CD4-positive, CD25-positive, alpha-beta regulatory T cell (primary cell): ENCODE measurements at places on chromosomes 13 and 19.
A peak's percentile ranks its signal among the peaks of the same experiment; 100 is the strongest.

- no peak for DNase-seq
These were observed 1.9 kb upstream of the TMEM147 start for GRCh38 chr19:35543280-35544109.

DNA sequence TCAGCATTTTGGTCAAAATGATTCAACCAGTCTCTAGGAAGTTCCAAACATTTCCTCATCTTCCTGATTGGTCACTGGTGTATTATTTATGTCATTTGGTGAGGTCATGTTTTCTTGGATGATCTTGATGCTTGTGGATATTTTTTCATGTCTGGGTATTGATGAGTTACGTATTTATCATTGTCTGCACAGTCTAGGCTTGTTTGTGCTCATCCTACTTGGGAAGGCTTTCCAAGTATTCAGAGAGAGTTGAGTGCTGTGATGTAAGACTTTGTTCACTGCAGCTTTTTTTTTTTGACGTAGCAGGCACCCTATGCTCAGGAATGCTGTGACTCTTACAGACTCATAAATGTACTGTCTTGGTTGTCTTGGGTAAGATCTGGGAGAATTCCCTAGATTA is 509.5 kb downstream of the SLITRK1 start:
- DNase-seq = no peak

- no peak for DNase-seq
These were observed 191.6 kb downstream of the NUFIP1 start for GRCh38 chr13:44797685-44798084.

DNA sequence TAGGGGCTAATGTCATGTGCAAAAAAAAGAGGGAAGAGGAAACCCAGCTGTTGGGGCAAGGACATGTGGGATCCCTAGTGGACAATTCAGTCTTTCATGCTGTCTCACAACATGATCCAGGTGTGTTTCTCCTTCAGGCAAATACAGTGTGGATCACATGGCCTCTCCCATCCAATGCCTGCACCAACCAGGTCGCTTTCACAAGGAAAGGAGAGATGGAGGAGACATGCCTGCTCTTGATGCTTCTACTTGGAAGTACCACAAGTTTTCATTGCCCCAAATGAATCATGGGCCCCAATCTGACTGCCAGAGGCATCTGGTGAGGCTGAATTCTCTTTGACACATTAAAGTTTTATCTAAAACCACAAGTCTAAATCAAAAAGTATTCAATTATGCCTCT is 82.1 kb downstream of the DLEU7 start:
- DNase-seq = no peak

DNA sequence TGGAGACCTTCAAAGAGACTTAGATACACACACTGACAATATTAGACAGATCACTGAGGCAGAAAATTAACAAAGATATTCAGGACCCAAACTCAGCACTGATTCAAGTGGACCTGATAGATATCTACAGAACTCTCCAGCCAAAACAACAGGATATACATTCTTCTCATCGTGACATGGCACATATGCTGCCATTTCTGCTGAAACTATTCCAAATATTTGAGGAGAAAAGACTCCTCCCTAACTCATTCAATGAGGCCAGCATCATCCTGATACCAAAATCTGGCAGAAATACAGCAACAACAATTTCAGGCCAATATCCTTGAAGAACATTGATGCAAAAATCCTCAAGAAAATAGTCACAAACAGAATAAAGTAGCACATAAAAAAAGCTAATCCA is 53.3 kb downstream of the TRPC4 start:
- DNase-seq = no peak

- no peak for DNase-seq
These were observed 558.2 kb downstream of the SLITRK6 start for GRCh38 chr13:85241060-85241459.

DNA sequence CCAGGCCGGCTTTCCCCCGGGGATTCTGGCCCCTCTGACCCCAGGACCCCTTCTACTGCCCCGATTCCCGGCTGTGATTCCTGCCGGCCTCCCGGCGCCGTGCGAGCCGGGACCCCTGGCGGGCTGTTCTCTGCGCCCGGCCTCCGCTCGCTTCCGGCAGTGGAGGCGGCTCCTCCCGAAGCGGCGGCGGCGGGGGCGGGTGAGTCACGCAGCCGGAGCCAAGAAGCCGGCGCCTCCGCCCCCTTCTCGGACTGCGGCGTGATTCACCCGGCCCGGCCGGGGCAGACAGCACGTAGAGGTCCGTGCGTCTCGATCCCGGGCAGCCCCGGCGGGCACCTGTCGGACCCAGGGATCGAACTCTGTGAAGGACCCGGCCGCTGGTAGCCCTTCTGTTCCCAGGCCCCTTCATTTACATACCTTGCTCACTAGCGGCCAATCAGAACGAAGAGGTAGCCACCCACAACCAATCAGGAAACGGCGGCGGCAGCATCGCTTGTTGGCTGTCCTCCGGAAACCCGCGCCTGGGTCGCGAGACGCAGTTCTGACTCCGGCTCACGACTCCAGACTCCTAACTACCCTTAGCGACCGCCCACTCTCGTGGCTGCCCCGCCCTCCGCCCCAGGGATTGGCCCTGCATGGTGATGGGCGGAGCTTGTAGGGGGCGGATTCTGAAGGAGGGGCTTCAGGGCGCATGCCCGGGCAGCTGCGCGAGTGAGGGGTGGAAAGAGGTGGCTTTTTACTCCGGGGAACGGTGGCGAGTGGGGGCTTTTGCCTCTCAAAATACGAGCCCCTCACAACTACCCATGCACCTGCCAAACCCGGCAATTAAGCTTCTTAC is at the start of gene SERTAD1:
TSS of gene SERTAD1 (minus strand) at position 543 of the 838 bp plus-strand sequence. CDS start 2,446 bp downstream, outside the sequence.
- peak; percentile 100 for DNase-seq

- no peak for DNase-seq
These were observed 131.0 kb downstream of the RAP2A start for GRCh38 chr13:97564956-97565355.

GRCh38 chr19:16614941-16615340 is 13.1 kb downstream of the MED26 start:
- no peak for DNase-seq

DNA sequence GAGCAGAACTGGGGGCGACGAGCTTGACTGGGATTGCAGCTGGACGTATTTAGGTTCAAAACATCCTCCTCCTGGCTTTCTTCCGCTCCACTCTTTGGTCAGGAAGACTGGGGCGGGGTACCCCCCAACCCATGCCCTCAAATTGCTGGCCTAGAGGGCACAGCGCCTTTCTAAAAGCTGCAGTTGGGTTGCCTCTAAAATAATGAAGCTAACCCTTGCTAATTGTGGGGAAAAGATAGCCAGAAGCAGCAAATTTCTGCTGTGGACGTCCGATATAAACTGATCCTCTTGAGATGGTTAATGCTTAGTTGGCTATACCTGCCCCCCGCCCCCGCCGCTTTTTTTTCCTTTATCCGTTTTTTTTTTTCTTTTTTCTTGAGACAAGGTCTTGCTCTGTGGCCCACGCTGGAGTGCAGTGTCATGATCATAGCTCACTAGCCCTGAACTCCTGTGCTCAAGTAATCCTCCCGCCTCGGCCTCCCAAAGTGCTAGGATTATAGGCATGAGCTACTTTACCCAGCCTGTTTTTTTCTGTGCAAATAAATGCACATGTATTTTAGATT is 754 bp upstream of the CHERP start:
- DNase-seq = peak; percentile 17

DNA sequence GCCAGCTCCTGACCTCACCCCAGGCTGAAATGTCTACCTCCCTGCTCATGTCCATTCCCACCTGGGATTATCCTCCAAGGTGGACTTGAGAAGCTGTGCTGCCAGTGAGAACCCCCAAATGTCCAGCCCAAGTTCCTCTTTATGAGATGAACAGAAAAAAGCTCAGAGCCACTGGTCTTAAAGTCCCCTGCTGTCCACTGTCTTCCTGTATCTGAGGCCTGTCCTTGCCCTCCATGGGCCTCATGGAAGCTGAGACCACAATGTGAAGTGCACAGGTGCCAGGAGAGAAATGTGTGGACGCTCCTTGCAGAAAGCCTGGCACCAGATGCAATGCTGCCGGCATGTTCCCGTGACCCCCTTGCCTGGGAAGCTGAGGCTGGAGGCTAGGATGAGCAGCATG is 3.3 kb upstream of the AMER2 start:
- no peak for DNase-seq

DNA sequence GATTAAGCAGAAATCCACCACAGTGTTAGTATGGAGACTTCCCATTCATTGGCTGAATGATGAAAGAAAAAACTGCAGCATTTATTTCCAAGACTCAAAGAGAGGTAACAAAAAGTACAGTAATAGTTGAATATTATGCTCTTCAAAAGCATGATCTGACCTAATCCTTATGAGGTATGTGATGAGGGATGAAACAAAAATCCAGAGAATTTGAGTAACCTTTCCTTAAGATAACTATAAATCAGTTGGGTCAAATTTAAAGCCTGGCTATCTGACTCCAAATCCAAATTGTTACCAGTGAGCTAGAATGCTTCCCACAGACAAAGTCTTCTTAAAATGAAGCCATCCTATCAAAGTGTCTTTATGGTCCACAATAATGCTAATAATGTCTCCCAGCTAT is 38.1 kb downstream of the NUFIP1 start:
- DNase-seq = no peak

DNA sequence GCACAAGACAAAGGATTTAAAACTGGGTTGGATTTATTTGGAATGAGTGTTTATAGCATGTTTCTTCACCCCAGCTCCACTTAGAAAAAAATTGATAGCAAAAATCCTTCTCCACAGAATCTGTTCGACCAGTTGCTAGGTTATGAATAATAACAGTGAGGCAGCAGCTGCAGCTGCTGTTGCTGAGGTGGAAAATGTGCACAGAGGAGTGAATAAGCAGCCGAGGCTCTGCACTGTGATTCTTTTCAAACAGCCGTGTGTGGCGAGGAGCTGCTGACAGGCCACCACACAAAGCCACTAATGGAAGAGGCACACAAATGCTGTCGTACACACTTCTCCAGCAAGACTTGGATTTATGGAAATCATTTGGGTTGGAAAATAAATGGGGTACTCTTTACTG is 6.4 kb upstream of the RASL11A start:
- DNase-seq = no peak

GRCh38 chr13:25281193-25281934 is 5.9 kb downstream of the MTMR6 start:
- no peak for DNase-seq

- DNase-seq = no peak
These were observed 24.9 kb downstream of the EPS15L1 start for GRCh38 chr19:16446724-16447368.

DNA sequence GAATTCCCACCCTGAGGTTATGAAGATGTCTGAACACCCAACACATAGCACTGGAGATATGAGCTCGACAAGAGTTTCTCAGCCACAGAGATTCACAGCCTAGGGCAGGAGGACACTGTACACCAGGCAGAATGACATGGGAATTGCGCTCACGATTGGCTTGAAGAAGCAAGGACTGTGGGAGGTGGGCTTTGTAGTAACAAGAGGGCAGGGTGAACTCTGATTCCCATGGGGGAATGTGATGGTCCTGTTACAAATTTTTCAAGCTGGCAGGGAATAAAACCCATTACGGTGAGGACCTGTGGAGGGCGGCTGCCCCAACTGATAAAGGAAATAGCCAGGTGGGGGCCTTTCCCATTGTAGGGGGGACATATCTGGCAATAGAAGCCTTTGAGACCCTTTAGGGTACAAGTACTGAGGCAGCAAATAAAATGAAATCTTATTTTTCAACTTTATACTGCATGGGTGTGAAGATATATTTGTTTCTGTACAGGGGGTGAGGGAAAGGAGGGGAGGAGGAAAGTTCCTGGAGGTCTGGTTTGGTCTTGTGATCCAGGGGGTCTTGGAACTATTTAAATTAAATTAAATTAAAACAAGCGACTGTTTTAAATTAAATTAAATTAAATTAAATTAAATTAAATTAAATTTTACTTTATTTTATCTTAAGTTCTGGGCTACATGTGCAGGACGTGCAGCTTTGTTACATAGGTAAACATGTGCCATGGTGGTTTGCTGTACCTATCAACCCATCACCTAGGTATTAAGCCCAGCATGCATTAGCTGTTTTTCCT is 7.0 kb downstream of the KLK3 start:
- no peak for DNase-seq

DNA sequence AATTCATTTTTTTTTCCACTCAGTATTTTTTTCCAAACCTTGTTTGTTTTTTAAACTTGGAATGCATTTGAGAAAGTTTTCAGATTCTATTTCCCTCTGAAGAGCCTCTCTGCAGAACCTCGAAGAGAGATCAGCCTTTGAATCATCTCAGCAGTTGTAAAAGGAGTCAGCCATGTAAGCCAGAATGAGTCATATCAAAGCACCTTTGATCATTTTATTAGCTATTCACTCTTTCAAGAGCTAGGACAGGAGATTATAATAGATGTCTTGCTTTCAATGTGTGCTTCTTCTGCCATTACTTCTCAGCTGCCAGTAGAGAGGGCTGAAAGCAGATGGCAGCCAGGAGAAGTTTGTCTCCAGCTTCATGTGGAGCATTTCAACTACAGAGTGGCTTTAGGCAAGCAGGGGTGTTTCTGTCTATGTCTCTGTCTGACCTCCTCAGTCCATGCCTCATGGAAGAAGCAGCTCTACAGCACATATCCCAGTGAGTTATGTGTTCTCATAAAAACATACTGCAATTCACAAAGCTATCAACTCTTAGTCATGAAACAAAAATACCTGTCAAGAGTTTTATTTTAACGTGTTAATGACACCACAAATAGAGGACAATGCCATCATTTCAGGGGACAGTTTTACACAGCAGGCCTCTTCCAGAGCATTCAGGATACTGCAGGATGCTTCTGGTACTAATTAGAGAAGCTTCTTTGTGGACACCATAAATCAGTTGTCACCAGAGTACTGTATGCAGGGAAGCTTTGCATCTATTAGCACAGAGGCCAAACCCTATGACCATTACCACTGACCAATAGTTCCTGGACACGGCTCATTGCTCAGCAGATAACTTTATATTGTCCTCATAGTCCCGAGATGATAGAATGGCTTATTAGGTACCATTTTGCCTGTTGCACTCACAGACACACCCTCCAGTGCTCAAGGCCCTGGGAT is 94.3 kb downstream of the NHLRC3 start:
- no peak for DNase-seq

DNA sequence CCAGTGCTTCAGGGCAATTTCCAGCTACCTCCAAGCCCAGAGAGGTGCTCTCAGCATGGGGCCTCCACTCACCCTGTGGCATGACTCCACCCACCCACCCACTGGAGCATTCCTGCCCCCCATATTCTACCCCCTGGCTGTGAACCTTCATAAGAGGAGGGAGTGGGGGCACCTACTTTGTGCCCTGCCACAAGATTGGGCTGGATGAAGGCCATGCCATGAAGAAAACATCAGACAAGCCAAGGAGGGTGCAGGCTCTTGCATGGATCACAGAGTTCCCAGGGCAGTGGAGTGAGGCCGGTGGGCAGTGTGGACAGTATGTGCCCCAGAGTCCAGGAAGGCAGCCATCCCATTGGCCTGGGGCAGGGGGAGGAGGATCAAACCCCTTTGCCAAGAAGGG is 97.8 kb downstream of the UQCRFS1 start:
- no peak for DNase-seq
